ENCODE measurements at places on chromosomes 1 and 21.
A peak's percentile ranks its signal among the peaks of the same experiment; 100 is the strongest.

- no peak for DNase-seq
These were observed 321.4 kb downstream of the MATN1 start for GRCh38 chr1:30402031-30402430.

- no peak for DNase-seq
These were observed 52.3 kb upstream of the DUSP10 start for GRCh38 chr1:221794079-221794670.

DNA sequence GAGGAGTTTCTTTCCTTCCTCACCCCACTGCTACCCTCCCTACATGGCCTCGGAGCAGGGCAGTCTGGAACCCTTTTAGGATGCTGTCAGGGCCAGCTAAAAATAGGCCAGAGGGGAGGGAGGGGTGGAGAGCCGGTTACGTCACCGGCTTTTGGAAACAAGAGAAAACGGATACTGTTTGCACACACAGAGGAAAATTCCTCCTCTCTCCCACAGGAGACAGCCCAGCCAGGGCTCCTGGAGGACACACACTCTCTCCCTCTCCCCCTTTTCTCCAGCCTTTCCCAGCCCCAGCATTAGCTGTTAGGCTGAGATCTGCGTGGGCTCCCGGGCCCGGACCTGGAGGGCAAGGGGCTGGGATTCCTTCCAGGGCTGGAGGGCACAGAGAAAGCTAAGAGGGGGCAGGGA, 20.0 kb upstream of the ALDH4A1 start:
- DNase-seq = no peak

GRCh38 chr1:181396811-181397210, 86.5 kb upstream of the CACNA1E start:
- no peak for DNase-seq

GRCh38 chr1:202623075-202623474, 87.2 kb downstream of the SYT2 start:
- DNase-seq = no peak

DNA sequence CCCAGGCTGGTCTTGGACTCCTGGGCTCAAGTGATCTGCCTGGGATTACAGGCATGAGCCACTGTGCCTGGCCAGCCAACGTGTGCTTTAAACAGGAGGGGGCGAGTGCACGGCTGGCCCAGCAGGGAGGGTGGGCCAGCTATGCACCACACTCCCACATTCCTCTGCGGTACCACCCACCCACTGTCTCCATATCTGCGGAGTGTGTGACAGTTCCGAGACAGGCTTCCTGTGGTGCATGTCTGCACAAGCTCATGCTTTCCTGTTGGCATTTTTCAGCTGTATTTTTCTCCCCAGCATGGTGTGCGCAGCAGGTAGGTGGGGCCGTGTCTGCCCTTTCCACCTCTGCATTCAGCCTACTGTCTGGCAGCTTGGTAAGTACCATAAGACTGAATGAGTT, 183.3 kb downstream of the AJAP1 start:
- DNase-seq = no peak

DNA sequence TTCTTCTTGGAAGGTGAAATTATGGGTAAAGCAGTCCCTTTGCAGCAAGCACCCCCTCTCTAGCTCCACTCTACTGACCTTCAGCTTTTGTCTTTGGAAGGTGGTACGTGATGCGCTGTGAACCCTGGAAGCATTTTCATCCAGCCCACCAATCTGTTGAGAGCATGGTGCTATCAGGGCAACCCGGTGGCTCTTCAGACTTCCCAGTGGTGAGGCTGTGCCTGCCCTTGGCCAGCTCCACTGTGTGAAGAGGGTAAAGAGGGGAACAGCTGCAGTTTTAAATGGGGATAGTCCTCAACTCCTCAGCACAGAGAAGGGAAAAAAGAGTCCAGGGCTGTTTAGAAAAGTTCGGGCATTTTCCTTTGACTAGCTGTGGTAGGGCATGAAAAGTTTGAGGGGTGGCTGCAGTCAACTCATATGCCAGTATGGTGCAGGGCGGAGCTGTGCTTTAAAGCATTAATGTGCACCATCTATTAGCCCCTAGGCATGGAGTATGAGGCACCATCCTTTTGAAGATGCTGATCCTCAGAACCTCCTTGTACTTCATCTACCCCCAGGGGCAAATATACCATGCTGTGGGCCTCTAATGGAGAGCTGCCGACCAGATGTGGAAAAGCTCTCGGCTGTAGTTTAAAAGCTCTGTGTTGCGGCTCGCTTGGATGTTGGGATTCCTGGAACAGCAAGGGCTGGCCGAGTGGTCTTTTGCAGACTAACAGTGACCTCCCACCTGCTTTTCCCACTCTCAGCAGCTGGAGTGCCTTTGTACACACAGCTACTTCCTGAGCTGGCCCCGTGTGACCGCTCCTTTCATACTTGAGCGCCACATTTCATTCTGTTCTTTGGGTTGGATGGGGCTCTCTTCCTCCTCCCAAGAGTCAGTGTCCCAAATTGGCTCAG, 123.0 kb downstream of the PEX14 start:
- no peak for DNase-seq

DNA sequence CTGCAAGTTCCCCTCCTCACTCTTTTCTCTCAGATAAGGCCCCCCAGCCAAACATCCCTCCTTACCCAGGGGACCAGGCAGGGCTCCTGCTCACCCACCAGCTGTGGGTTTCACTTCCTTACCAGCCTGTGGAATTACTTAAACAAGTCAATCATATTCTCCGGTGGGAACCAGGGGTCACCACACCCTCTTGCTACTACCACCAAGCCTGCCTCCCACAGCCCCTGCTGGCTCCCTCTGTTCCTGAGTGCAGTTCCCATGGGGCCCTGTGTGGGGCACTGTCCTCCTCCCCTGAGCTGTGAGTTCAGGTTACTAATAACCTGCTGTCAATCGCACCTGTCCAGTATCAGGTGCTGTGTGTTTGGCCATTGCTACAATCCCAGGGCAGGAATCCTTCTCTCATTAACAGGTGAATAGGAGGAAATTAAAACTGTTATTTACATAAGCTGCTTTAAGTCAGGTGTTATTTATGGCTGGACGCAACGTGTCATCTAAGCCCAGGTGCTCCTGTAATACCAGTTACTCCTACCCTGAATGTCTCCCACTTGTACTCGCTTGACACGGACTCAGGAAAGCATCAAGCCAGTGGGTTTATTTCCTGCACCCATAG, 53.1 kb upstream of the LBR start:
- peak; percentile 76 for DNase-seq

- no peak for DNase-seq
These were observed 1.1 kb upstream of the FABP3 start for GRCh38 chr1:31373897-31374486.

DNA sequence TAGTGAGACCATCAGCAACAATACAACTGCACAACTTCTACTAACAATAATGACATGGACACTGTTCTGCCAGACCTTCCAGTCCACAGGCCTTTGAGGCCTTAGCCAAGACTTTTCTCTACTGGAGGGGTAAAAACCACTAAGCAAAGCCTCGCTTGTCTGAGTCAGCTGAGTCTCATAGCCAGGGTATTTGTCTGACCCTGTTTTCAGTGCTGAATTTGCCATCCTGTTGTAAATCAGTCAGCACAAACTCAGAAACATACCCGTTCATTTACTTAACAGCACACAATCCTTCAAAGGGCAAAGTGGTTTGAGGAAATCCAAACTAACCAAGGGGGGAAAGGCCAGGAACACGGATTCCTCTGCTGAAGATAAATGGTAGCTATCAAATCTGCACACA, 537.8 kb downstream of the SMYD3 start:
- no peak for DNase-seq

GRCh38 chr1:65539266-65540131, 119.0 kb downstream of the LEPR start:
- DNase-seq = no peak

- DNase-seq = no peak
These were observed 13.9 kb downstream of the CRYBG2 start for GRCh38 chr1:26340047-26340481.

DNA sequence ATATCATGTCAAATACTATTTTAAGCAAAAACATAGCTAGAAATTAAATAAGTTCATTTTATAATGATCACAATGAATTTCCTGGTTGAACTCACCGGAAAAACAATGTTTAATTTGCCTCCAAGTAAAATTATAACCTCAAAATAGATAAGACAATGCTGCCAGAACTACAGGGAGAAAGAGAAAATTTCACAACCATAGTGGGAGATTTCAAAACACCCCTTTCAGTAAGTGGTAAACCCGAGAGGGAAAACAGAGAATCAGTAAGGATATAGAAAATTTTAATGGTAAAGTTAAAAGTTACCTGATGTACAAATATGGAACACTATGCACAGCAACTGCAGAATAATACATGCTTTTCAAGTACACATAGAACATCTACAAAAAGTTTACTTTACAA, 43.2 kb upstream of the PLA2G4A start:
- no peak for DNase-seq

- DNase-seq = no peak
These were observed 11.4 kb upstream of the SPATC1L start for GRCh38 chr21:46195595-46196195.

DNA sequence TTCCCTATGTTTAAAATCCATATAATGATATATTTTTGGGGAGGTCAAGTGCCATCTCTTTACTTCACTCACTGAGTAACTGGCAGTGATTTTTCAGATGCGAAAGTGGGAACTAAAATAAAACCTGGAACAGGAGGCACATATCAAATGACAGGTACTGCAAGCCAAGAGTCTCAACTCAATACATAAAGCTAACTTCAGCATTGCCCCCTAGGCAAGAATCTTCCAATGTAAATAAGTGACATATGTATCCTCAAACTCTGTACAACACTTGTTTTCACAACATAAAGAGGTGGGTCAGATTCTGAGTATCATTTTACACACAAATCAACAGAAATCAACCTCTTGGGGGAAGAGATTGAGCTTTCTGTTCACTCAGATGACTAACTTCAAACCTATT, 18.1 kb downstream of the DCAF8 start:
- DNase-seq = no peak

- no peak for DNase-seq
These were observed 831 bp downstream of the TMEM52 start for GRCh38 chr1:1917995-1918900.

DNA sequence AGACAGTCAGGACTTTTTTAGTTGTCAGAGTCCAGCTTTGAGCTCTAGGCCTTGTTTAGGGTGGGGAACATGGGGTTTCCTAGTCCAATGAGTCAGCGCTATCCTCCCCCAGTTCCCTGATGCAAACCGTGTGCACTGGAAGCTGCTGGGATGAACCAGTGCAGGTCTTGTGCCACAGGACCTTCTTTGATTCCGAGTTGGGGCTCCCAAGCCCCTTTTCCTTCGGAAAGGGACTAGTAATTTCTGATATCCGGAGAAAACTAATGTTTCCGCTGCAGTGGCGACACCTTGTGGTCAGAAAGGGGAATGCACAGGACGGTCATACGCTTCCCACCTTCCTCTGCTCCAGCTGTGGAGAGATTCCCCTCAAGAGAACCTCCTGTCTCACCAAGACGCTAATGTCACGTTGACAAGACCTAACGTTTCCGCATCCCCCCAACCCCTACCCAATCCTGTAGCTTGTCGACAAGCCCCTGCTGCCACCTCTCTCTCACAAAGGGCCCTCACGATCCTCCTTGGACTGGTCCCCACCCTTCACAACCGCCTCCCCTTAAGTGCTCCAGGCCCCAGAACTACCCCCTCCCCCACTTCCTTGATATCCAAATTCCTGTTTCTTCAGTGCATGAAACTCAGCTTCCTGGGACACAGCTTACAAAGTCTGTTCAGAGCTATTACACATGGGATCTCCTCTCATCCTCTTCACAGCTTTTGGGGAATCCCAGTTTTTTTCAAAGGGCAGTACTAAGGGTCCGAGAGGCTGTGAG, 30.9 kb downstream of the GPA33 start:
- peak; percentile 89 for DNase-seq

GRCh38 chr1:9701665-9702064, 50.1 kb downstream of the PIK3CD start:
- no peak for DNase-seq

DNA sequence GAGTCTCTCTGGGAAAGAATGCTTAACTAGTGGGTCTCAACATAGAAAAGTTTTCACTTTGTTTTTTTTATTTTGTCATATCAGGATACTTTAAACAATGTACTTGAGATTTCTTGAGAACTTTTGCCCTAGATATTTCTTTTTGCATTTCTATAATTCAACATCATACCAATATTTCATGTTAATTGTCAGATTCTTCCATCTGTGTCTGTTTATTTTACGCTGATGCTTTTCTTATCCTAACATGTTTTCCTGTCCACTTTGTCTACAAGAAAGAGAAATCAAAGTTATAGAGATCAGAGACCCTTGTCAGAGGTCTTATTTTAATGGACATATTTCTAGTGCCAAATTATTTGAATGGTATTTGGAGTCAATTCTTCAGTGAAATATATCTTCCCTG, 95.5 kb upstream of the B3GALT2 start:
- DNase-seq = no peak

DNA sequence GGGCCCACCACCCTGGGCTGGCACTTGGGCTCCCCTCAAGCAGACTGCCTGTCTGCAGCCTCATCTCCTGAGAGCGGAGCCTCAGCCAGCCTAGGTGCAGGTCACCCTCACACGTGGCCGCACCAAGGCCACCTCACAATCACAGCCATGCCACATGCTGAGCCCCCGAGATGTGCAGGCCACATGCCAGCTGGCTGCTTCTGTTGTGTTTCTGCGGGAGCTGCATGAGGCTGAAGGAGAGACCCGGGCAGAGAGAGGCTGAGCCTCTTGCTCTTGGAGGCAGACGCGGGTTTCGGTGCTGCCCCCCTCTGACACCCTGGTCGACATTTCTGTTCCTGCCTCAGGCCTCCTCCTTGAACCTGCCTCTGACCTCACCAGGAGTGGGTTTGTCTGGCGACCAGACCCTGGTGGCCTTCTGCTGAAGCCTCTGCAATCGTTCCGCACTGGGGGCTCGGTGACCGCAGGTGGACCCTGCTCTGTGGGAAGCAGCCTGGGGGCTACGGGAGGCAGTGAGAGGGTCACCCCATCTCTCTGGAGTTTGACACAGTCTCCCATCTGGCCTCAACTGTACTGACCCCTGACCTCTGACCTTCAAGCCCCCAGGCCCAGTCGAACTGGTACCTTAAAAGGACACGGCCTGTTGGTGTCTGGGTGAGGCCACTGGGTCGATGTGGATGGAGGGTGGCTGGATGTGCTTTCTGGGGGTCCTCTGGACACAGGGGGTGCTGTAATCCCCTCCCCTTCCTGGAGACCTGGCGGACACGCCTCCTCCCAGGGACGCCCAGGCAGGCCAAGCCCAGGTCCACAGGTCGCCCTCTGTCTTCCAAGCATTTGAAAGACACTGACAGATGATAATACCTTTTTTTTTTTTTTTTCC, 13.0 kb upstream of the C1orf174 start:
- no peak for DNase-seq

GRCh38 chr1:25743164-25744139, 56.5 kb upstream of the SELENON start:
- DNase-seq = no peak

- DNase-seq = peak; percentile 80
These were observed 51.0 kb downstream of the SMYD2 start for GRCh38 chr1:214331827-214332423.

- DNase-seq = no peak
These were observed 17.0 kb upstream of the RAP1GAP start for GRCh38 chr1:21685946-21686678.

GRCh38 chr1:90318431-90318830, 323.5 kb downstream of the ZNF326 start:
- DNase-seq = no peak

- no peak for DNase-seq
These were observed 370.1 kb upstream of the NR5A2 start for GRCh38 chr1:199657449-199657848.
